NCI-H1417 treated with DMSO at 0.1 percent for 48 hours (cell line): ENCODE measurements at places on chromosomes 3 and 15.

- DNase-seq, result no peak
Observed at GRCh38 chr3:18888370-18888769, 259.9 kb upstream of the KCNH8 start.

DNA sequence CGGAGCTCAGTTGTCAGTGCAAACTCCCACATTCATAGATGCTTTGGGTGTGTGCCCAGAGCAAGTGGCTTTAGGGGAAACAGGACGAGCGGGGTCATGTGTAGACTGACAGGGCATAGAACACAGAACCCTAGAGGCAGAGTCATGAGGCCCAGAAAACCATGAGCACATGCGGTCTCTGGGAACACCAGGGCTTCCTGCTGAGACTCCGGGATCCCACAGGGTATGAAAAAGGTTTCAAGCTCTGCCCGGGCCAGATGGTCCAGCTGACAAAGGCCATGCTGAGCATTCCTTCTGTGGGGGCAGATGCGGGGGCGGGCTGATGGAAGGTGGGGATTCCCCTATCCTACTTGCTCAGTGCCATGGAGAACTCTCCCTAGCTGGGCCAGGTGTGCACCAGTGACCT, 44.8 kb downstream of the ROPN1B start:
- DNase-seq, result no peak

DNA sequence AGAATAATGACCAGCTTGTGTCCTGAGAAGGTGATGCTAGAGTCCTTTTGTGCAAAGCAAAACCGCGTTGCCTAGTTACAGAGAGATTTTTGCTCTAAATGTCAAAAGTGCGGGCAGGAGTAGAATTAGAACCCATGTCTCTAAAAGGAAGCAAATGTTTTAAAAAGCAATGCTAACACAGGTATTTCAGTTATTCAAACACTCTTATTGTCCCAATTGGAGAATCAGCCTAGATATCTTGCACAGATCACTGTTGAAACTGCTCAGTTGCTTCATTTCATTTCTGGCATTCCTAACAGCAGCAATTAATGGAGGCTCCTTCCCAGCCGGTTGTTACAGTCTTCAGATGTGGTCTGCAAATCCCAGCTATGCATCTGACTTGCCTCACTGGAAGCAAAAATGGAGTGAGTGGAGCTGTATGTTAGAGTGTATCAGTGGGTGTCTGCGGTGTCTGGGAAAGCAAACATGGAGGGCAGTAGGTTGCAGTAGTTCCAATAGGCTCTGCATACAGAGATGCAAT, 55.6 kb upstream of the SEMA6D start:
- DNase-seq, result no peak

GRCh38 chr15:64355348-64355943, 527 bp downstream of the CSNK1G1 start:
- DNase-seq, result no peak

- DNase-seq, result no peak
Observed at GRCh38 chr3:134956844-134957243, 161.8 kb downstream of the EPHB1 start.

DNA sequence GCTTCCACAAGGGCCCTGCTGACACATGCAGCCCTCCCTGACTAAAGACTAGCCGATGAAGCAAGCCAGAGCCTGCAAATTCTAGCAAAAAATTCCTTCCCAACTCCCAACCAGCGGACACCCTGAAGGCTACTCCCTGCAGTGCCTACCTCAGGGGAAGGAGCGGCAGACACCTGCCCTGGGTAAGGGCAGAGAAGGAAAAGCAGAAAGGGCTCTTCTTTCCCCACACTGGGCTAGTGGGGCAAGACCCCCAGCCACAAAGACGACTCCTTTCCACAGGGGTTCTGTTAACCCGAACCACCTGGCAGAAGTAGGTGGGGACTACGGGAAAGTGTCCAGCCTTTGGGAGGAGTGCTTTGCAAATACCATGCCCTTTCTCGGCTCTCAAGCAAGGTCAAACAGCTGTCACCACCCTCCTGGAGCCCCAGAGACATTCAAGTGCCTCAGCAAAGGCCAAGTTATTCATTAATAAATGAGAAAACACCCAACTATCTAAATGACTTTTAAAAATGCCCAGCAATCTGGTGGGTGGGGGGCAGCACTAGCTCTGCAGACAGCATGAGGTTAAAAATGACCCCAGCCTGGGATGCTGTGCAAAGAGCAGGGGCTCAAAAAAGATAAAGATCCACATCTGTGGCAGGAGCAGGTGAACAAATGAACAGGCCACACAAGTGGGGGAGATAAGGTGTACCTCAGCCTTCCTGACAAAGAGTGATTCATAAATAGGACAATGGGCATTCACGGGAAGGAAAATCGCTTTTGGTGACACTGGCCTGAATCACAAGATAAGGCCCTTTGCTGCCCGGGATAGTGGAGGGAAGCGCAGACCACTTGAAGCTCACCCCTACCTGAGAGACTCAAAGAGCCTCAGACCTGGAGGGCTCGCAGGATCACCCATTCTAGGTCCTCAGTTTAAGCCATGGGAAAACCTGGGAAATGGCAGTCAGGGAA, 33.0 kb downstream of the CCDC12 start:
- DNase-seq, result no peak

DNA sequence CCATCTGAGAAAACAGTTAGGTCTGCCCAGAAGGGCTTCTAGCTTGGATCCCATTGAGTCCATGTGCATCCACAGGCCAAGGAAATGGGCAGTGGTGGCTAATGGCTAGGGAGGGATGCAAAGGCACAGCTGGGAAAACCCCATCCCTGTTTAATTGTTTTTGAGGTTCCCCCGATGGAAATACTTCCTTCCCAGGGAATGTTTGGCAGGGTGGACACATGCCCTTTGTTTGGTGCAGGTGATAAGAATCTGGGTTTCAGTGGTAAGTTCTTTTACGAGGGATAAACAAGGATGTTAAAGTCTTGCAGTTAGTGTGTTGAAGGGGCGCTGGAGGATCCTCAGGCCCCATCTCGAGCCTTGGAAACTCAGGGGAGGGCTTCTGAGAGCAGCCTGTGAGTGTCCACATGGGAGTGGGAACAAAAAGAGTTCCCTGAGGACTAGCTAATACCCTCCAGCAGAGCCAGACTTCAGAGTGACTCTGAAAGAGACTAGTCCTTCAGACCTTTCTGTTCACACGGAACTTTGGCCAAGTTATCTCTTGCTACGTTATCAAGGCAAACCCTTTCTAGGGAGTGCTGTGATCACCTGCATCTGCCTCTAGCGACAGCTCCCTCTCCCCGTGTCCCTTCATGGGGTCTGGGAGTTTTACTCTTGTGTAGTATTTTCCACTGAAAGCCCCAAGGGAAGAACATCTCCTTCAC, 17.4 kb downstream of the PTPRG start:
- DNase-seq, result no peak

- no peak for DNase-seq
Observed at GRCh38 chr3:35946121-35946853, 307.0 kb downstream of the ARPP21 start.

DNA sequence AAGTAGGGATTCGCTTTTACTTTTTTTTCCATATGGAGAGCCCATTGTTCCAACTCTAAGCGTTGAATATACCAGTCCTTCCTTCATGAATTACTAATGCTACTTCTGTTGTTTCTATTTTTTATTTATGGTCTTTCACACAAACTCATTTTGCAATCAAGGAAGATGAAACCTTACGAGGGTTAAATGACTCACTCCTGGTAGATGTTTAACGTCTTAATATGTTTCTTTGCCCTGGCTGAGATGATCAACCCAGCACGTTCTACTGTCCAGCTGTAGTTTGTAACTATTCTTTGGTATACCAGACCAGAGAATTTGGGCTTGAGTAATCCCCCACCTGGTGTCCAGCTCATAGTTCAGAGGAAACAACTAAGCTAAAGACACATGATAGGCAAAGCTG, 23.1 kb downstream of the CDCP1 start:
- no peak for DNase-seq

DNA sequence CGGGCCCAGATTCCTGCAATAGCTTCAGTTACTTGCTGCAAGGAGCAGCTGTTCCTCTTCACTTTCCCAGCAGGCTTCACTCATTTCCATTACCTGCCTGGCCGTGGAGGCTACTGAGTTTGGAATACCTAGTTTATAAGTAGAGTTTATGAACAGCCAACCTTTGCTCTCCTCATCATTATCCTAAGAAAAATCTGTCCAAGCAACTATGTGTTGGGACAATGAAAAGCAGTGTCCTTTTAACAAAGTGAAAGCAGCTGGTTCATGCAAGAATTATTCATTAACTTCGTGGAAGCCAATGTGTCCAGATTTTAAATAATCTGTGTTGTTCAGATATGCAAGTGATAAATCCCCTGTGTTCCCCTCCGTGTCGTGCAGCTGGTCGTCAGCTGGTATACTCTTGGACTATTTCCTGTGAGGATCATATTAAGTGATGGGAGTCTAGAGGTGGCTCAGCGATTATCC, 39.3 kb upstream of the SSR3 start:
- no peak for DNase-seq

DNA sequence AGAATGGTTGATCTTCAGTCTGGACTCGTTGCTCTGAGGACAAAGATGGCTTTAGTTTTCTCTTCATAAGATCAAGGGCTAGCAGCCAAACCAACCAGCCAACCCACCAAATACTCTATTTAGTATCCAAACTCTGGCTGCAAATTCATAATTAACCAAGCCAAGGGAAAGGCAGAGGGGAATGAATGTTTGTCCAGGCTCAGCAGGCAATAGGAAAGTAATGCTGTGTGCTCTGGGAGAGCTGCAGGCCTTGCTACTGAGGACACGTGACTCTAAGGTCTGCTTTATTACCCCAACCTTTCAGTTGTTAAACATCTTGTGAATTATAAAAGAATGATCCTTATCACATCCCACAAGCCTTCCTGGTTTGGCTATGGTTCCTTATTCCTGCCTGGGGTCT, 52.3 kb upstream of the GALNT15 start:
- no peak for DNase-seq

DNA sequence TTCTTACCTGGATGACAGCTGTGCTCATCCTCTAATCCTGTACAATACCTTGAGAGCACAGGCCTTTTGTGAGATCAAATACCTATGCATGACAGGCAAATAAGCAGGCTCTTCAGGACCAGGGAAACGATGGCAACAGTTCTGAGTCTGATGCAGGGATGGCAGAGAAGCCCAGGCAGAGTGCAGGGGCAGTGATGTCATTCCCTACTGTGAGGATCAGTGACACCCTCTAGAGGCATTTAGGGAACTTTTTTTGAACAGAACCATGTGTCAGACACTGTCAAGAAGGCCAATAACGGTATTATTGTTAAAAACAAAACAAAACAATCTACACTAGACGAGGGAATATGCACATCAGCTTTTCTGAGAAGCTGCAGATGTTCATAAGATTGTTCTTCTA, 314.8 kb upstream of the CTDSPL start:
- DNase-seq, result no peak

GRCh38 chr3:180633722-180634121, 31.8 kb downstream of the TTC14 start:
- DNase-seq, result no peak

DNA sequence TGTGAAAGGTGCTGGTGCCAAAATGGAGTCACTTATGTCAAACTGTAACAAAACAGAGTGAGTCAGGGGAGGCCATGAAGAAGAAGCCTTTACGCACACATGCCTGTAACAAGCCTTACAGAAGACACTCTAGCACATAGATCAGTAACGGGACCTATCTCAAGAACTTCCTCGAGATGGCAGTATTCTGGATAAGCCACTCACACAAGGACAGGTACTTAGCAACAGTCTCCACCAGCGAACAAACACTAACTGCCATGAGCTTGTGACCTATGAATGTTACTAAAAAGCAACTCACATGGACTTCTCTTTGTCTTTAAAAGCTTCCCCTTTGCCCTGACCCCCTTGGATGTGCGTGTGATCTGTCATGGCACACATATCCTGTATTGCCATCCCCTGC, 235.1 kb downstream of the CD47 start:
- no peak for DNase-seq

GRCh38 chr15:73226093-73226814, 142.5 kb downstream of the HCN4 start:
- DNase-seq, result no peak

GRCh38 chr3:143002727-143003126, 1.4 kb downstream of the U2SURP start:
- no peak for DNase-seq

GRCh38 chr15:98787936-98788757, 139.8 kb downstream of the IGF1R start:
- no peak for DNase-seq

- DNase-seq, result no peak
Observed at GRCh38 chr3:143672396-143673165, 175.7 kb downstream of the SLC9A9 start.

DNA sequence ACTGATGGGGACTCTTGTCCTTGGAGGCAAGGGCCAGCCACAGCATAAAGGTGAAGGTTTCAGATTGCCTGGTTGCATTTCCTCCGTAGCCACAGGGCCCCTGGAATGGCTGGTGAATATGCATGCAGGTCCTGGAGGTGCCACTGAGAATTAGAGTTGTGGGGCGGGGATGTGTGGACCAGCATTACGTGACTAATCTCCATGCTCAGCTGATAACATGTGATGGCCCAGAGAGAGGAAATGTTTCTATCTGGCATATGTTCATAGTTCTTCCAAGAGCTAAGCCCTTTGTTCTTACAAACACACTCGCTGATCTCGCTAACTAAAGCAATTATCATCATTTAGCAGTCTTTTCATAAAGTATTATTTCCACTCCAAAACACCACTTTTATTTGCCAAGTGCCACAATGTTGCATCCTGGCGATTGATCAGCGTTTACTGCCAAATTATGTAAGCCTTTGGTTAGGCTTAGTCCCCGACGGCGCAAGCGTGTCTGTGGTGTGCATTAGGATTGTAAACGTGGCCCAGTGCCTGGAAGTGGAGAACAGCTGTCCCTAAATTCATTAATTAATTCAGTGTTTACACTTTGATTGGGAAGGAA, 55.9 kb downstream of the CGNL1 start:
- no peak for DNase-seq

- no peak for DNase-seq
Observed at GRCh38 chr15:80275961-80276360, 23.9 kb upstream of the CTXND1 start.

DNA sequence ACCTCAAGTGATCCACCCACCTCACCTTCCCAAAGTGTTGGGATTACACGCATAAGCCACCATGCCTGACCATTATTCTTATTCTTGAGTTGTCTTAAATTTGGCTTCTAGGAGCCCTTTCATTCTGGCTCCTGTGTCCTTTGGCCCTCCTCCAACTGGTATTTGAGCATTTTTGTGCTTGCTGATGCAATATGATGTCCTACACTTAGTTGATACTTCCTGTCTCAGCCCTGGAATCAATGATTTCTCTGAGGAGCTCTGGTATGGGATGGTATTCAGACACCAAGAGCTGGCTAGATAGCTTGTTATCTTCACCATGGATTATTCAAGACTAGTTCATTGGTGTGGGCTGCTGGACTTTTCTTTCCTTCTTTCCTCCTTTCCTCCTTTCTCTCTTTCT, 25.4 kb downstream of the ZNF621 start:
- DNase-seq, result no peak

DNA sequence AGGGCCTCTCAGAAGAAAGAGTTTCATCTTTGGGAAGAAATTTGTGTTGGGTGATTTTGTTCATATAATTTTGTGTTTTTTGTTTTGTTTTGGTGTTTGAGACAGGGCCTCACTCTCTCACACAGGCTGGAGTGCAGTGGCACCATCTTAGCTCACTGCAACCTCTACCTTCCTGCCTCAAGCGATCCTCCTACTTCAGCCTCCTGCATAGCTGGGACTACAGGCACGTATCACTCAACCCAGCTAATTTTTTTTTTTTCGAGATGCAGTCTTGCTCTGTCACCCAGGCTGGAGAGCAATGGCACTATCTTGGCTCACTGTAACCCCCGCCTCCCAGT, 29.0 kb upstream of the PIK3CB start:
- DNase-seq, result no peak
